Esophagus muscularis mucosa (tissue), 4 donors: ENCODE measurements at places on chromosomes 1 and 21.

DNA sequence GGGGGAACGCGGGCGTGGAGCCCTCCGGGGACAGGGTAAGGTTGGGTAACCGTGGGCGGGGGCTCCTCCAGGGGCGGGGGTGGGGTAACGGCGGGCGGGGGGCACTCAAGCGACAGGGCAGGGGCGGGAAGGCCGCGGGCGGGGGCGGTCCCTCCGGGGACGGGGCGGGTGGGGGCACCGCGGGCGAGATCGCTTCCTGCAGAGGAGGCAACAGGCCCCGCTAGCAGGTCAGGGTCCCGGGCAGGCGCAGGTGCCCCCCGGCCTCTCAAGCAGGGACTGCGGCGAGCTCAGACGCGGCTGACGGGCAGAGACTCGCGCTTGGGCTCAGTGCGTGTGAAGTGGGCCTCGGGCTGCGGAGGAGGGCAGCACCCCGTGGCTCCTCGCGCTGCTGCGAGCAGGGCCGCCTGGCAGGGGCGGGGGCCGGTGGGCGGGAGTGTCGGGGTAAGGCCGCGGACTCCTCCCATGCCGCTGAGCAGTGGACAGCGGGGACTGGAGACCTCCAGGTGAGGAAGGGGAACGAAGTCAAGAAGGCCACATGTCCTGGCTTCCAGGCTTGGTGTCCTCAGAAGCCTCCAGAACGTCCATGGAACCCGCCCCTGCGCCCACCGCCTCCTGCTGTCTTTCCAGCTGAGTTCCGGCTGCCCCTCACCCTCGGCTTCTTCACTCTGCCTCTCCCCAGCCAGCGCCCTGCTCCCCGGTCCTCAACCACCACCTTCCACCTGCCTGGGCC lies 627 bp upstream of the GNB1 start:
- DNase-seq = peak; percentile 97

DNA sequence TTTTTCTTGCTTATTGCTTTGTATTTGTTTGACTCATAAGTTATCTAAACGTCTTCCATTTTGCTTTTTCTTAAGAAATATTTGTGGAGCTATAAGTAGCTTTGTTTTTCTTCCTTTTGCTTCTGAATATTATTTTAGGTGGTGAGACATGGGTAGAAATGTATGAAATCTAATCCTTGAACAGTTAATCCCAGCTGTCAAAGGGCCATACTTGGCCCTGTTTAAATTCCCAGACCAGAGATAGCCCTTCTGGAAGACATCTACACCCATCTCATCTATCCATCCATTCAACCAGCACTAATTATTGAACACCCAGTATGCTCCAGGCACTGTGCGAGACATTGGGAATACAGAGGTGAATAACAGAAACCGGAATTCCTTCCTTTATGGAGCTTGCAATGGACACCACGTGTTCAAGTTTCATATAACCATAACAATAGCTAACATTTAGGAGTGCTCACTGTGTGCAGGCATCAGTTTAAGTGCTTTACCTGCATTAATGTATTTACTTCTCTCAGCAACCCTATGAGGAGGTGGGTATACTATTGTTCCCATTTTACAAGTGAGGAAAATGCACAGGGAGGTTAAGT lies 8.7 kb downstream of the TACSTD2 start:
- no peak for DNase-seq

DNA sequence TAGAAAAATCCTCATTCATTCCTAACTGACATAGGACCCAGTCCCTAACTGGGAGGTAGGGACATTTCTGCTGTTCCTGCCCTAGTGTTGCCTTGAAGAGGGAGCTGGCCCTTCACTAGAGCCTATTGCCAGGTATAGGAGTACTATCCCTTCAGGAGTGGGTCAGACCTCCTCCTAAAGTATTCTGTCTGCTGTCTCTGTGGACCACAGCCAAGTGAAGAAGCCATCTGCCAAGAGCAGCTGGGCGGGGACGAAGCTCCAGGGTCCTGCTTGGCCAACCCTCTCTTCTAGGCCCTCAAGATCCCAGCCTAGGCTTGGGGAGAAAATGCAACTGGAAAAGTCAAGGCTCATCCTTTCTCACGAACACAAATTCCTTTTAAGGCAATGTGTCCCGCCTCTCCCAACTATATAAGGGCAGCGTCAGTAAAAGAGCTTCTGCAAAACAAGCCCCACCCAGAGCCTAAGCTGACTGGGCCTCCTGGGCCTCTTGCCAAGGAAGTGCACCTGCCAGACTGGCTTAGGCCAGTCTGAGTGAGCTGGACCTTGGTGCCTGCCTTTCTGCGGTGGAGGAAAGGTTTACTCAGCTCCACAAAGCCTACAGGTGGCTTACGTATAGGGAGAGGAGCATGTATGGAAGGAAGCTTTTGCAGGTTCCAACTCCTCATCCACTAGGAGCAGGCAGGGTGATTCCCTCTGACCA lies 638 bp upstream of the TUFT1 start:
- peak; percentile 93 for DNase-seq

DNA sequence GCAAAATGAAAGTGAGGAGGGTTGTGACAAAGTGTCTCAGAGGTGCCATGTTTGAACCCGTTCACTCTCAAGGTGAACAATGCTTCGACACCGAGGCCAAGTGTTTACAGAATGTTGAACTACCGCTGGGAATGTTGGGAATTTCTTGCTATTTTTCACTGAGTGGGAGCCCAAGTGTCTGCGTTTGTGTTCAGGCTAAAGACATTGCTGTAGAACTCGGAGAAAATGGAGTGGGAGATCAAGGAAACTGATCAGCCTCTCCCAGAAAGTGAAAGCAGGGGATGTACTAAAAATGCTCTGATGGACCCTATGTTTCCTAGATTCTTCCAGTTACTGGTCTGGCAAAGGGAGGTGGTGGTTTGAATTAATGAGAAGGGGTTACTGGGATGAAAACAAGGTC lies 207.5 kb downstream of the BACH1 start:
- DNase-seq = no peak

- DNase-seq = no peak
Measured at GRCh38 chr1:32876341-32877210, 5.9 kb upstream of the FNDC5 start.

- DNase-seq = no peak
Measured at GRCh38 chr1:175197531-175197930, 5.0 kb upstream of the KIAA0040 start.

- no peak for DNase-seq
Measured at GRCh38 chr1:45775794-45776193, 25.3 kb upstream of the IPP start.

DNA sequence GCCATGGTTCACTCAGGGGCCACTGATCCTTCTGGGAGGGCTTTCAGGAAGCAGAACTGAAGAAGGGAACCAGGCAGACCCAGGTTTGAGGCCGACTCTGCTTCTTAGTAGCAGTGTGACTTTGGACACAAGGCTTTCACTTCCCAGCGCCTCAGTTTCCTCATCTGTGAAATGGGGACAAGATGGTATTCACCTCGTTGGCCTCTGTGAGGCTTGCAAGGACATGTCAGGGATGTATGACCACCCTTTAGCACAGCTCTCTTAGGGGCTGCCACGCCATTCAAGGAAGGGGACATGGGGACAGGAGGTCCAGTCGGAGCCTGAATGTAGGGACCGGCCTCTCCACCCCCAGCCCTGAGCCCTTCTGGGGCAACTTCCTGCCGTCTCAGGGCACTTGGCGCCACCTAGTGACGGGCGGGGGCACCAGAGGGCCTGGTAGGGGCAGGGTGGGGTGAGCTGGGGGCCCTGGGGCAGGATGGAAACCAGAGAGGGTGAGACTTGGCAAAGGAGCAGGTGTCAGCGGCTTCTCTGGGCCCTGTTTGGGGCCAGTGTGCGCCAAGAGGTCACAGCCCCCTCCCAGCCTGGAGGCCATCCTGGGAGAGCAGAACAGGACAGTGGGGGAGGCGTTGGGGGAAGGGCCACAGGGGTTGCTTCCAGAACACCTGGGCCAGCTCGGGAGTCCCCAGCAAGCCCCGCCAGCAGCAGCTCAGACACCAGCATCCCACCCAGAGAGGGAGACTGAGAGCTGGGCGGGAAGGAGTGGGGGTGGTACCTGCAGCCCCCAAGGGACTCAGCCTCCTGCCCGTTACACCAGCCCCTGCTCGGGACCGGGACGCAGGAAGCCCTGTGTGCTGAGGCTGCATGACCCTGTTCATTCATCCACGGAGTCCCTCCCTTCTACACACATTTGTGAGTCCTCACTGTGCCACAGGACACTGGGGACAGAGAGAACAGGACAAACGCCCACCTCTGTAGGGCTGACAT lies 102.5 kb upstream of the TARDBP start:
- DNase-seq = no peak

- no peak for DNase-seq
Measured at GRCh38 chr1:96481409-96481808, 240.2 kb upstream of the PTBP2 start.

- no peak for DNase-seq
Measured at GRCh38 chr1:6348511-6349191, 44.9 kb downstream of the ACOT7 start.

DNA sequence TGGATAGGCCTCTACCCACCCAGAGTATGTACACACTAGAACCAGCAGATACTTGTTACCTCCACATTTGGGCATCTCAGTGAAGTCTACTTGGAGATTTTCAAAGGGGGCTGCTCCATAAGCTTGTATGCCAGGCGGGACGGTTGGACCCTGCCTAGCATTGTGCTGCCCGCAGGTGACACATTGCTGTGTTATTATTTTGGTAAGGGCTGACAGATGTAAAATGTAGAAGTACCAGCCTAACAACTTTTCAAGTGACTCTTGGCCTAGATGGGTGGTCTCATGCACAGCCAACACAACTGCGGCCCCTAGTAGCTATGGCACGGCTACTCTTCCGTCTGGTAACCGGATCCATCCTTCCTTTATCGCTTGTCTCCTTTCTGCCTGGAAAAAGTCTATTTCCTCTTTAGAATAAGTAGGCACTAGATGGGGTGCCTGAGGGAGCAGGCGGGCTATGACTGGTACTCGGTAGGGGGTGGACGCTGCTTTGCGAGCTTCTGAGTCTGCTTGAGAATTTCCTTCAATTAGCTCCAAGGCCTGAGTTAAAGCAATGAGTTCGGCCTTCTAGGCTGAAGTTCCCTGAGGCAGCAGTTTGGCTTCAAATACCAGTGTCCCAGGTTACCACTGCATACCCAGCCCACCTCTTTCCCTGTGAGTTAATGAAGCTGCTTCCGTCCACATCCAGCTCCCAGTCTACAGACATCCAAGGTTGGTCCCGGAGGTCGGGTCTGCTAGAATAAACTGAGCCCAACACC lies 405.3 kb downstream of the TGFB2 start:
- no peak for DNase-seq

- DNase-seq = no peak
Measured at GRCh38 chr1:15966956-15967344, 9.0 kb downstream of the ZBTB17 start.

DNA sequence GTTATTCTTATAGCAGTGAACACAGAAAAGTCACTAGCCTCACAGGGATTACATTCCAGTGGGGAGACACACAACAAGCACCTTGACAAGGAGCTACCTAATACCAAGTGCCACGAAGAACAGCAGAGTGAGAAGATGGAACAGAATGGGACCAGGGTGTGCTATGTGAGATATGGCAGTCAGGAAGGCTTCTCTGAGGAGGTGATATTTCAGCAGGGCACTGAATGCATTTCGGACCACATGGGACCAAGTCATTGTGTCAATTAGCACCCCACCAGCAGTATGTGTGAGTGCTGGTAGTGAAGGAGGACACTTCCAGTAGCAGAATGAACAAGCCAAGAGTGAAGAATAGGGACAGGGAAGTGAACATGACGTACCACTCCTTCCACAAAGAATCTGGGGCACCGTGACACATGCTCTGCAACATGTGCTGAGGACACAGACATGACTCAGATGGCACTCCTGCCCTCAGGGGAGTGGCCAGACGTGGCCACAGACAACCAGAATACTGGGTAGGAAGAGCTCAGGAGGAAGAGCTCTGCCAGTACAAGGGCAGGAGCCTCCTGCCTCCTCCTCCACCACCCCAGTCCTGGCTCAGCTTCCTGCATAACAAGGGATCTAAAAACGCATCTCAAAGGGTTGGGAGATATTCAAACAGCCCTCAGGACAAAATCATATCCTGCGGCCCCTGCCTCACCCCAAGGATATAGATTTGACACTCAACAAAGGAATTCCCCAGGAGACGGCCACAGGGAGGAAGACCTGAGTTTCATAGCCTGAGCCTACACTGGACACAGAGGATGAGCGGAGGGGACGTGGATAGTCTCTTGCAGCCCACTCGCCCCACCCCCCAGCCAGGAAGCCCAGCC lies 102.5 kb downstream of the TRABD2B start:
- no peak for DNase-seq

- DNase-seq = no peak
Measured at GRCh38 chr1:188433425-188433824, 1604.7 kb downstream of the PLA2G4A start.

GRCh38 chr1:202944438-202944921 lies 13.6 kb downstream of the ADIPOR1 start:
- DNase-seq = no peak

DNA sequence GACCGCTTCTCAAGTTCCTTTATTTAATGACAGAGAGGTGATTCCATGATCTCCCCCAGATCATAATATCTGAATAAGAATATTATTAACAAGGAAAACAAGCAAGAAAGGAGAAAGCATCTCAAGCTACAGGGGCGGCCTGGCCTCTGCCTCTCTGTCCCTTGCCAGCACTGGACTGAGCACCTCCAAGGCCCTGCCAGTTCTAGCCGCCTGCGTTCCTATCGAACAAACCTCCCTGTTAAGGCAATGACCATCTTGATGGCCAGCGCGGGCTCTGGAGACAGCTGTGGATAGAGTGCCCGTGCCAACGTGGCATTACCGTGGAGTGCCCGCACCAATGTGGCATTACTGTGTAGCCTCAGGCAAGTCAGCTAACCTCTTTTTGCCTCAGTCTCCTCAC lies 84.8 kb downstream of the NPHP4 start:
- no peak for DNase-seq

DNA sequence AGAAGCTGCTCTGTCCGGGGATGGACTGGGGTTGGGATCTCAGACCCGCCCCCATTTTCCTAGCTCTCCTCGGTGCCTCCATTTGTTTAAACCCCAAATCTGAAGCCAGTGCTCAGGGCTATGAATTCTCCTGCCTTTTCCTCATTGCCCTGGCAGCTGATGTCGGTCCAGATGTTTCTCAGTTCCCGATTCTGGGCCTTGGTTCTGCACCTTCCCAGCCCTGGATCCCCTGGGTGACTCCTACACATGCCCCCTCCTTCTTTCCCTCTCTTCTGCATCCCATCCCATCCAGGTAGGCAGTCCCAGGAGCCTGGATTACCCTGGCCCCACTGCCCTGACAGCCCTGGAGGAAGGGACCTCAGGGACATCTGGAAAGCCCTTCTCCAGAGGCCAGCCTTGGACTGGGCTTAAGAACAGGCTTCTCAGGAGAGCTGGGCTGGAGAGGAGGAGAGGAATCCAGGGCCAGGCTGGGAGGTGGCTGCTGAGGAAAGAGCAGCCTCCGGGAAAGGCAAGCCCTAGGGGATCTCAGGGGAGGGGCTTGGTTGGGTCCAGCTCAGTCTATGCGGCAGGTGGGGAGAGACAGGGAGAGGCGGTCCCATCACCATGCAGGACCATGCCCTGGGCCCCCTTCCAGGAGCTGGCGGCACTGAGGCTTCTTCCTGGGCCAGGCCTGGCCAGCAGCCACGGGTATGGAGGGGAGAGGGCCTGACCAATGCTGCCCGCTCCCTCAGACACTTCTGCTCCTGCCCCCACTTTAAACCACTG lies 6.8 kb upstream of the EPS8L3 start:
- DNase-seq = no peak
